Ascending aorta (tissue), 2 donors: ENCODE measurements at places on chromosomes 12 and 14. TPM values are rescaled to one million over a fixed set of nuclear protein-coding genes. Genes with fewer than 3 reads are reported as not detected.
A peak's percentile ranks its signal among the peaks of the same experiment; 100 is the strongest.

DNA sequence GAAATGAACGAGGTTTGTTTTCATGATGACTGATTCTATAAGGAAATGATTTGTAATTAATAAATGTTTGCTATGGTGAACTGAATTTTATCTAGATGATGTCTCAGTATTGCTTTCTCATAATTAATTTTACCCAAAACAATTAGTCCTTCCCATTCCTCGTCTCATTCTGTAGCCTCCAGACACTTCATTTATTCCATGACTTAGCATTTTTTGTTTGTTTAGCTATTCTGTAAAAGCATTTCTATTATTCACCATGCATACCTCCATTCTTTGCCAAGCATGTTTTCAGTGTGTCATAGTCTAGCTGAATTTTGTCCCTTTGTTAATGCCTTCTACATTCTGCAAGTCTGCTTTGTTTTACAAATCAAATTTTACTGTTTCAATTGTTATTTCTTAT, 137.4 kb upstream of the RPL10L start:
- H3K36me3 ChIP-seq: no peaks in the 10 kb centered on the region
- no peak overlapping the region for H3K27ac ChIP-seq
- no peaks in the 10 kb centered on the region for H3K27me3 ChIP-seq
- no peaks in the 10 kb centered on the region for H3K4me1 ChIP-seq
- H3K4me3 ChIP-seq: no peak overlapping the region
- no peak for DNase-seq

- no peaks in the 10 kb centered on the region for H3K27me3 ChIP-seq
- no peak overlapping the region for H3K4me3 ChIP-seq
- H3K27ac ChIP-seq: peak overlapping the region; percentile 95
- H3K4me1 ChIP-seq: peaks cover 33% of the 10 kb centered on the region
- DNase-seq: no peak
Measured at GRCh38 chr14:91890291-91890749, 23.0 kb upstream of the TC2N start.

GRCh38 chr14:77498120-77498979, at the start of gene ISM2:
ISM2 (minus strand) TSS chr14:77498816; CDS start chr14:77498793, 23 bp downstream.
- peak within 1 kb of the TSS; percentile 75 for H3K4me3 ChIP-seq
- no peak within 1 kb of the TSS for H3K27ac ChIP-seq
- no peaks in the 10 kb centered on the region for H3K36me3 ChIP-seq
- H3K4me1 ChIP-seq: peaks cover 3% of the 10 kb centered on the region

DNA sequence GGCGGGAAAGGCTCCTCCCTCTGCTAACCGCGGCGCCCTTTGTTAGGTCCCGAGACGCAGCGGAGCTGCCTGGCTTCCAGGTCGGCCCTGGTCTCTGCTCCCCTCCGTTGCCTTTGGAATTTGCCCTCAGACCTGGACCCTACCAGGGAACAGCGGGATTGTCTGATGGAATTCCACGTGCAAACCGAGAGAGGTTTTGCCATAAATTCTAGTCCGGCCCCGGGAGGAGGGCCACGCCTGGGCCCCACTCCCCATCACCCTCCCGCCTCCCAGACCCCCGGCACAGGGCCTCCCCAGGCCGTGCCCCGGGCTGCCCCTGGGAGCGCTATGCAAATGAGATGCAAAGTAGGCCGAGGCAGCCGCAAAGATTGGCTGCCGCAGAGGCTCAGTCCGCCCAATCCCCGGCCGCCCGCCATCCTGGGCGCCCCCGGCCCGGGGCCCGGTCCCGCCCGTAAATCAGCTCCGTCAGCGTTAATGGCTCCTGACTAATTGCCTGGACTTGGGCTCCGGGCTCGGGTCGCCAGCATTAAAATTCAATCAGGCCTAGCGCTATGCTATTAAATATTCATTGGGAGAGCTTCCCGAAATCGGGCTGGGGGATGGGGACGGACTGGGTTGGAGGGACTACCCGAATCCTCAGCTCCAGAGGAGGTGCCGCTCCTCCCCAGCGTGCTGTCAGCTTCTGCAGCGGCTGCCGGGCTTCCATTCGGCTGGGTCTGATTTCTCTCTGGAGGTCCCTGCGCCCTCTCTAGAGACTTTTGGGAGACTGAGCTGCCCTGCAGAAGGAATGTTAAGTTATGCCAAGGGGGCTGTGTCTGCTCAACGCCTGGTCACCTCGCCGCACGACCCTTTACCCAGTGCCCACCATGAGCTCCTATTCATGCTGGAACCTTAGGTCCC, 15.7 kb upstream of the FIGNL2 start:
- DNase-seq: no peak
- H3K4me3 ChIP-seq: peak overlapping the region; percentile 59
- peaks cover 5% of the 10 kb centered on the region for H3K27me3 ChIP-seq
- peaks cover 11% of the 10 kb centered on the region for H3K4me1 ChIP-seq
- H3K27ac ChIP-seq: no peak overlapping the region

GRCh38 chr12:92085736-92086040, 60.0 kb downstream of the BTG1 start:
- no peaks in the 10 kb centered on the region for H3K27me3 ChIP-seq
- no peak overlapping the region for H3K4me3 ChIP-seq
- H3K36me3 ChIP-seq: no peaks in the 10 kb centered on the region
- no peak overlapping the region for H3K27ac ChIP-seq

- H3K4me3 ChIP-seq: no peak overlapping the region
- no peak for DNase-seq
- H3K27me3 ChIP-seq: no peaks in the 10 kb centered on the region
- H3K36me3 ChIP-seq: no peaks in the 10 kb centered on the region
Measured at GRCh38 chr14:76546426-76547221, 170.7 kb downstream of the ESRRB start.

DNA sequence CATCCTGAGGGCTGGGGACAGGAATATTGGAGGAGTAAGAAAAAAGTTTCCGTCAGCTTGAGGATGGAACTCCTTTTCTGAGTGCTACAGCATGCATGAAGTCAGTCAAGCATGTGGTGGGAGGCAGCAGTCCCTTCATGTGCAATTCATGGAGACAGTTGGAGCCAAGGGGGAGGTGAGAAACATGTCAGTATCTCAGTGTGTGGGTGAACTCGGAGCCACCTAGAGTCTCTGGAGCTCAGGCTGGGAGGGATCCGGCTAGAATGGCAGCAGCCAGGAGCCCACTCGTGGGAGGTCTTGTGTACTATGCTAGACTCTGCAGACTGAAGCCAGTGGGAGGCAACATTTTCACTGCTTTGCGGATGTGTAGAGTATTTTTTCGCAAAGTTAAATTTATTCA, 60.3 kb downstream of the AVPR1A start:
- no peak for DNase-seq
- H3K36me3 ChIP-seq: no peaks in the 10 kb centered on the region
- no peaks in the 10 kb centered on the region for H3K27me3 ChIP-seq
- no peaks in the 10 kb centered on the region for H3K4me1 ChIP-seq

- DNase-seq: no peak
- H3K36me3 ChIP-seq: no peaks in the 10 kb centered on the region
Measured at GRCh38 chr12:68332728-68333630, 817 bp upstream of the MDM1 start.

DNA sequence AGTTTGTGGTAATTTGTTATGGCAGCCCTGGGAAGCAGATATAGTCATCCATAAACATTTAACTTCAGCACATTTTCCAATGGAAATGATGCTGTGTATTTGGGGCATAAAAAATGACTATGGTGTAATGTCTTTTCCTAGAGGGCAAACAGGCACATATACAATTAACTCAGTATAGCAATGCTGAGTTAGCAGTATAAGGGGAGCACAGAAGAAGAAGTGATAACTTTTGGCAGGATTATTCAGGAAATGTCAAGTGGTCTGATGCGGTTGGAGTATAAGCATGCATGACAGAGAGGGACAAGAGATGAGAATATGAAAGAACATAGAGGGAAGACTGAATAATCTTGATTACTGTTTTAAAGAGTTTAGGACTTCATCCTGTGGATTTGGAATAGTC, 55.3 kb upstream of the PRKD1 start:
- no peak for DNase-seq
- no peak overlapping the region for H3K27ac ChIP-seq
- H3K4me3 ChIP-seq: no peak overlapping the region
- H3K27me3 ChIP-seq: no peaks in the 10 kb centered on the region

GRCh38 chr14:99325016-99325415, 53.0 kb upstream of the BCL11B start:
- DNase-seq: no peak
- H3K4me3 ChIP-seq: no peak overlapping the region
- no peak overlapping the region for H3K27ac ChIP-seq
- no peaks in the 10 kb centered on the region for H3K36me3 ChIP-seq

Gene LRP1-AS
- not detected for total RNA-seq

Gene GTF2A1
- 47.9 TPM for total RNA-seq

Gene B3GNT4
- total RNA-seq: not detected

DNA sequence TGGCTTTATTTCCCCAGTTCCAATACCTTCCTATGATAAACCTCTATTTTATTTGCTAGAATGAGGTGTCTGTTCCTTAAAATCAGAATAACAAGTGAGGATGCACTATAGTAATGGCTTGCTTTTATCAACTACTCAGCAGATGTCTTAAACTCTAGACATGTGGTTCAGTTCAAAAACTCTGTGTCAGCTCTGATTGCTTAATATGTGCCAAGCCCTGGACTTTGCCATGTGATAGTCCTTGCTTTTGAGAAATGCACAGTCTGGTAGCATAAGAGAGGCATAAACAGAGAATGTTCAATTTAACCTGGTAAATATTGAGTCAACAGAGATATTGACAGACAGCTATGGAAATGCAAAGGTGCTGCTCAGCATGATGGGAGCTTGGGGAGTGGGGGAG, 254.8 kb downstream of the PDZRN4 start:
- H3K4me3 ChIP-seq: no peak overlapping the region
- no peaks in the 10 kb centered on the region for H3K4me1 ChIP-seq
- H3K36me3 ChIP-seq: no peaks in the 10 kb centered on the region
- no peaks in the 10 kb centered on the region for H3K27me3 ChIP-seq
- H3K27ac ChIP-seq: no peak overlapping the region

Gene PTHLH
- total RNA-seq: not detected

- H3K36me3 ChIP-seq: peaks cover 8% of the 10 kb centered on the region
- H3K4me3 ChIP-seq: no peak overlapping the region
- H3K27ac ChIP-seq: peak overlapping the region; percentile 33
- H3K4me1 ChIP-seq: peaks cover 3% of the 10 kb centered on the region
- H3K27me3 ChIP-seq: no peaks in the 10 kb centered on the region
Measured at GRCh38 chr12:5051913-5052312, 8.2 kb downstream of the KCNA5 start.

DNA sequence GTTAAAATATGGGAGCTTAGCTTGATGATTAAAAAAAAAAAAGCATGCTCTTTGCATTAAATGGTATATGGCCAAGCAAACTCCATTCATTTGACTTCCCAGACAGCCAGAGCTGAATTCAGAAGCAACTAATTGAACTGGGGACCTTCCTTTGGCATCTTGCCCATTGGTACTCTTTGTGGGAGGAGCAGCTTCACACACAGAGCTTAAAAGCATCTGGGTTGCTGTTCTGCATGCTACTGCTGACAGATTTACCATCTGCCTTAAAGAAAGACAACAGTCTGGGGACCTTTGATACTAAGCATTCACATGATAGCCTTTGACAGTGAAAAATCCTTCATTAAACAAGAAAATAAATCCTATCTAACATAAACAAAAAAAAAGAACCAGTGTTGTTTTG, 977.9 kb downstream of the TMTC2 start:
- no peak for DNase-seq
- H3K27ac ChIP-seq: no peak overlapping the region
- no peaks in the 10 kb centered on the region for H3K36me3 ChIP-seq
- H3K4me3 ChIP-seq: no peak overlapping the region

- DNase-seq: no peak
- H3K4me3 ChIP-seq: no peak overlapping the region
- no peak overlapping the region for H3K27ac ChIP-seq
- peaks cover 25% of the 10 kb centered on the region for H3K36me3 ChIP-seq
Measured at GRCh38 chr12:123657211-123657610, 13.7 kb upstream of the TCTN2 start.

Gene PLEKHG7
- not detected for total RNA-seq

Gene OTOGL
- total RNA-seq: not detected

GRCh38 chr12:106711316-106711715, 63.2 kb upstream of the RIC8B start:
- H3K4me1 ChIP-seq: no peaks in the 10 kb centered on the region
- H3K27ac ChIP-seq: no peak overlapping the region
- H3K36me3 ChIP-seq: no peaks in the 10 kb centered on the region
- H3K4me3 ChIP-seq: no peak overlapping the region

- H3K4me3 ChIP-seq: no peak overlapping the region
- H3K4me1 ChIP-seq: no peaks in the 10 kb centered on the region
- H3K27me3 ChIP-seq: no peaks in the 10 kb centered on the region
- peaks cover 51% of the 10 kb centered on the region for H3K36me3 ChIP-seq
- no peak overlapping the region for H3K27ac ChIP-seq
- DNase-seq: no peak
Measured at GRCh38 chr12:49794021-49794420, 34.2 kb downstream of the NCKAP5L start.

Gene NUP107
- 4.7 TPM for total RNA-seq

DNA sequence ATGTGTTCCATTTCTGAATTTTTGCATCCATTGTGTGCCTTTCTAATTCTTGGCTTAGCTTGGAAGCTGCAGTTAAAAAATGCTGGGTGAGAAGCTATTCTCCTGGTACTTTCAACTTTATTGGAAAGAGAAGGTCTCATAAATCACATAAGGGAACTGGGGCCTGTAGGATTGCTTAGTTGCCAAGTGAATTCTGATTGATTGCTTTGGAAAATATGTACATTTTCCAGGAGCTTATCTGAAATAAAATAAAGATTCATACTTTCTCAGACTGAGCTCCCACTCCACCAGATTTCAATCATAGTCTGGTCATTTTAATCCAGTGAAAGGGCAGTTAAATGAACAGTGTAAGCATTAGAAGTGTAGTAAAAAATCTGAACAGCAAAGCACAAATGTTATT, 50.0 kb upstream of the PRICKLE1 start:
- H3K27ac ChIP-seq: no peak overlapping the region
- no peak overlapping the region for H3K4me3 ChIP-seq
- DNase-seq: no peak
- no peaks in the 10 kb centered on the region for H3K27me3 ChIP-seq
- no peaks in the 10 kb centered on the region for H3K4me1 ChIP-seq

GRCh38 chr12:127179176-127179575, 1087.8 kb upstream of the TMEM132C start:
- no peak overlapping the region for H3K4me3 ChIP-seq
- H3K27ac ChIP-seq: no peak overlapping the region
- H3K36me3 ChIP-seq: no peaks in the 10 kb centered on the region
- H3K4me1 ChIP-seq: no peaks in the 10 kb centered on the region
- H3K27me3 ChIP-seq: no peaks in the 10 kb centered on the region

Gene FOXN4
- not detected for total RNA-seq

Gene GAS2L3
- not detected for total RNA-seq

Gene INSM2
- not detected for total RNA-seq

Gene KRT3
- total RNA-seq: not detected
